Activated CD4-positive, alpha-beta memory T cell treated with anti-CD3 and anti-CD28 coated beads, Interleukin-2, amount 10 ng/mL, durations not matched to agents 7 days and 5 days (primary cell): ENCODE measurements at places on chromosomes 5 and 9.

DNA sequence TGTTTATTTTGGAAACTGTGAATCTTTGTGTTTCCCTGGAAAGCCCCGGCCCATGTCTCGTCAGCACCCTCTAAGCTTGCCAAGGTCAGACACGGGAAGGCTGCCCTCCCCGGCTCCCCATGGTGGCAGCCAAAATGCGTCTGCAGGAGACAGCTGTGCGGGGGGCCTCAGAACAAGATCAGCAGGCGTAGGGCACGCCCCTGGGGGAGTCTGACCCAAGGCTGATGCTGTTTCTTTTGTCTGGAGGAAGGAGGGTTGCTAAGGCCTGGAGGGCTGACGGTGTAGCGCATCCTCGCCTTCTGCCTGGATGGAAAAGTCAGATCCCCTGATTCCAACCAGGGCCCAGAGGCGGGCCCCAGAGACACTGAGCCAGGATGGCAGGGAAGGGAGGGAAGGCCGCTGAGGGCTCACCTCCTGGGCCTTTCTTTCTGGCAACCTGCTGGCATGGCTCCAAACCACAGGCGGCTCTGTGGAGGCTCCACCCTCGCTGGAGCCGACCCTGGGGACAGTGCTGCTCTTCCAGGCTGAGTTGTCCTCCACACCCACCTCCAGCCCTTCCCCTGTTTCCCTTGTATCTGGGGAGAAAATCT is 57.2 kb downstream of the OLFM1 start:
- no peak overlapping the region for H3K4me3 ChIP-seq
- H3K36me3 ChIP-seq, result no peaks in the 10 kb centered on the region
- no peak for DNase-seq
- peaks cover 4% of the 10 kb centered on the region for H3K27me3 ChIP-seq
- no peak overlapping the region for H3K27ac ChIP-seq

- no peaks in the 10 kb centered on the region for H3K36me3 ChIP-seq
- H3K4me1 ChIP-seq, result no peaks in the 10 kb centered on the region
- no peak for DNase-seq
- no peak overlapping the region for H3K4me3 ChIP-seq
- no peaks in the 10 kb centered on the region for H3K27me3 ChIP-seq
These were observed 333.8 kb upstream of the GRIN3A start for GRCh38 chr9:102072059-102072764.

DNA sequence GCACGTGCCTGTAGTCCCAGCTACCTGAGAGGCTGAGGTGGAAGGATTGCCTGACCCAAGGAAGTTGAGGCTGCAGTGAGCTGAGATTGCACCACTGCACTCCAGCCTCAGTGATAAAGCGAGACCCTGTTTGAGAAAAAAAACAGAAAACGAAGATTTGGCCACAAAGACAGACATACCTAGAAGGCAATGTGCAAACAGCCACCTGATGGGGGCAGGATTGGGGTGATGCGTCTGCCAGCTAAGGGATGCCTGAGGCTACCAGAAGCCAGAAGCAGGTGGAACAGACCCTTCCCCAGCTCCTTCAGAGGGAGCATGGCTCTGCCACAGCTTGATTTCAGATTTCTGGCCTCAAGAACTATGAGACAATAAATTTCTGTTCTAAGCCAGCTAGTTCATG is 2.9 kb downstream of the HIGD2A start:
- H3K4me1 ChIP-seq, result peaks cover 22% of the 10 kb centered on the region
- H3K27ac ChIP-seq, result no peak overlapping the region
- DNase-seq, result no peak
- H3K4me3 ChIP-seq, result no peak overlapping the region
- H3K27me3 ChIP-seq, result no peaks in the 10 kb centered on the region

DNA sequence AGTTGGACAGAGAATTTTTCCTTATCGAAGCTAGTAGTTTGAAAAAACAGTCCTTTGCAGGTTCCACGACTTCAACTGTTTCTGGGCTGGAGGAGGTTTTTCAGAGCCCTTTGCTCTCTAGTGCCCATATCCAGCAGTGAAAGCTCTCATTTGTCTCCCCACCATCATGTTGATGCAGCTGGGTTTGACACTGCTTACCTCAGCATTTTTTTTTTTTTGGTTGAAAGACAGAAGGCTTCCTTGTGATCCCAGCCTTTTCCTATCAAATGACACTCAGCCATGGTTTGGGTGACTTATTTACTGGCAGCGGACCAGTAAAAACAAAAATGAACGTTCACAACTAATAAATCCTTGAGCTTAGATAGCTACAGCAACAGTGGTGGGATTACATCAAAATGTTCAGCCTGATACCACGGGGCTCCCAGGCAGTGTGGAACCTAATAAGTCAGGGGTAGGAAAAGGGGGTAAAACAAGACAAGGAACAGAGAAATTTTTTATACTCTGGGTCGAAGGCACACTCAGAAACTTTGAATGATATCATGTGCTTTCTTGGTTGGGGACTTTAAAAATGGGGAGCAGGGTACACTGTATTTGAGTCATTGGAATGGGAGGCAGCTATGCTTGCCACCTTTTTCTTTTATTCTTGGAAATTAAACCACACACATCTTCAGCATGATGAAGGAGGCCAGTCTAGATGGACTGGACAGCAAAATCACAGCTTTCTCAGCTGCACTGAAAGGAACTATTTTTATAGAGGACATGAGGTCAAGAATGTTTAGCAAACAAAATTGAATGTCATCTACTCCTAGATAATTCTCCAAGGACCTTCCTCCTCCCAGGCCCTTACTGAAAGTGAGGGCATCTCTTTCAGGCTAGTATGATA is 308.9 kb upstream of the MPDZ start:
- no peaks in the 10 kb centered on the region for H3K27me3 ChIP-seq
- H3K4me3 ChIP-seq, result no peak overlapping the region
- H3K4me1 ChIP-seq, result no peaks in the 10 kb centered on the region
- no peak for DNase-seq
- H3K36me3 ChIP-seq, result no peaks in the 10 kb centered on the region
- no peak overlapping the region for H3K27ac ChIP-seq

- no peak overlapping the region for H3K4me3 ChIP-seq
- H3K4me1 ChIP-seq, result no peaks in the 10 kb centered on the region
- DNase-seq, result no peak
- H3K27ac ChIP-seq, result no peak overlapping the region
- peaks cover 31% of the 10 kb centered on the region for H3K27me3 ChIP-seq
These were observed 7.9 kb upstream of the NDUFS4 start for GRCh38 chr5:53552561-53552960.

DNA sequence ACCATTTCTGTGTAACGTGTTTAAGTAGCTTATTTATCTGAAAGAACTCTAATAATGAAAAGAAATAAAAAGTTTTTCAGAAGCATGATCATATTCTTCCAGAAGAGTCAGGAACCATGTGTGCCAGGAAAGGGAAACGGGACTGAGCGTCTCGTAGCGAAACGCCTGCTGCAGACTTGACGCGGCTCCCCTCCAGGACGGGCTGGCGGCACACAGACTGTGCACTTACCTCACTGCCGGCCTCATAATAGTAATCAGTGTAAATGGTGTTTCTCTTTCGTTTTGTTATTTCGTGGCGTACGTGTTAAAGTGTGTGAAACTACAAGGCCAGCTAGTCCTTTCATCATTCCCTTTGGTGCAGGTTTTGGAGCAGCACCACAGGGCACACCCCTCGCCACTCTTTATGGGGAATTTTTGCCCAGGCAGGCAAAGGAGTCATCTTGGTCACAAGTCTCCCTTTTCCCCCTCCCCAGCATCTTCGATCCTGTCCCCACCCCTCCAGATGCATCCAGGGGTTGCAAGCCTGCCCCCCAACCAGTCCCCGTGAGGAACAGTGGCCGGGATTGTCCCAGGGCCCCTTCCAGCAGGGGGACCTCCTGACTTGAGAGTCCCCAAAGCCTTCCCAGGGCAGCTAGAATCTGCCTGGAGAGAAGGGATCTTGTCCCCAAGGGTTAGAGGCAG is 233.1 kb downstream of the FANCC start:
- DNase-seq, result no peak
- no peaks in the 10 kb centered on the region for H3K27me3 ChIP-seq
- H3K4me3 ChIP-seq, result no peak overlapping the region
- H3K27ac ChIP-seq, result no peak overlapping the region
- H3K36me3 ChIP-seq, result peaks cover 5% of the 10 kb centered on the region
- peaks cover 1% of the 10 kb centered on the region for H3K4me1 ChIP-seq

- H3K27ac ChIP-seq, result no peak overlapping the region
- H3K27me3 ChIP-seq, result peaks cover 2% of the 10 kb centered on the region
- H3K4me1 ChIP-seq, result no peaks in the 10 kb centered on the region
- DNase-seq, result no peak
- no peak overlapping the region for H3K4me3 ChIP-seq
These were observed 59.8 kb downstream of the BAAT start for GRCh38 chr9:101325053-101325452.

- H3K4me1 ChIP-seq, result no peaks in the 10 kb centered on the region
- H3K27ac ChIP-seq, result no peak overlapping the region
- DNase-seq, result no peak
- no peak overlapping the region for H3K4me3 ChIP-seq
- no peaks in the 10 kb centered on the region for H3K27me3 ChIP-seq
- H3K36me3 ChIP-seq, result no peaks in the 10 kb centered on the region
These were observed 88.9 kb downstream of the PCSK5 start for GRCh38 chr9:75979362-75979761.

GRCh38 chr5:931570-932145 is 39.0 kb downstream of the TRIP13 start:
- peaks cover 13% of the 10 kb centered on the region for H3K4me1 ChIP-seq
- peaks cover 6% of the 10 kb centered on the region for H3K27me3 ChIP-seq
- no peak for DNase-seq
- no peak overlapping the region for H3K27ac ChIP-seq
- no peaks in the 10 kb centered on the region for H3K36me3 ChIP-seq
